Right ventricle myocardium superior (tissue), 1 donor: ENCODE measurements at places on chromosomes 7 and 10. TPM values are rescaled to one million over a fixed set of nuclear protein-coding genes. Genes with fewer than 3 reads are reported as not detected.

DNA sequence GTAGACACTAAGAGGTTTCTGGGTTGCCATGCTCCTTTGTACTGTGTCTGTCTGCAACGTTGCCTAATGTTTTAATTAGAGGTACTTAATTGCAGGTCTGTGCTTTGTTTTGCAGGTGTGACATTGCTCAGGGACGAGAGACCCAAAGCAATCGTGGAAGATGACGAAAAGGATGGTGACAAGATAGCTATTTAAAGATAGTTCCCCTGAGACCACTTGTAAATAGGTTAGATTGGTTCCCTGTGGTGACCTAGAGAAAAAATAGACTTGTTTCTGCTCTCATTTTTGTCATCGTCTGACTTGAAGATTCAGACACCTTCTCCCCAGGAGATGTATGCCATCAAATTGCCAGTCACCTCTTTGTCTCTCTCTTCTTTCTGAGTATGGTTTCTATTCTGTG is 20.1 kb downstream of the PPP1R17 start:
- DNase-seq = no peak

GRCh38 chr10:98326621-98327027 is 58.6 kb upstream of the LOXL4 start:
- DNase-seq = peak; percentile 56

GRCh38 chr10:132577350-132578003 is 39.9 kb downstream of the INPP5A start:
- DNase-seq = peak; percentile 63

The ZNF804B gene
- total RNA-seq = not detected

- DNase-seq = no peak
Measured at GRCh38 chr7:105742787-105743186, 133.6 kb downstream of the ATXN7L1 start.
